Naive thymus-derived CD4-positive, alpha-beta T cell (primary cell): ENCODE measurements at places on chromosomes 3 and 15.
A peak's percentile ranks its signal among the peaks of the same experiment; 100 is the strongest.

GRCh38 chr15:101773496-101774100, 29.7 kb upstream of the OR4F6 start:
- DNase-seq = peak; percentile 3

DNA sequence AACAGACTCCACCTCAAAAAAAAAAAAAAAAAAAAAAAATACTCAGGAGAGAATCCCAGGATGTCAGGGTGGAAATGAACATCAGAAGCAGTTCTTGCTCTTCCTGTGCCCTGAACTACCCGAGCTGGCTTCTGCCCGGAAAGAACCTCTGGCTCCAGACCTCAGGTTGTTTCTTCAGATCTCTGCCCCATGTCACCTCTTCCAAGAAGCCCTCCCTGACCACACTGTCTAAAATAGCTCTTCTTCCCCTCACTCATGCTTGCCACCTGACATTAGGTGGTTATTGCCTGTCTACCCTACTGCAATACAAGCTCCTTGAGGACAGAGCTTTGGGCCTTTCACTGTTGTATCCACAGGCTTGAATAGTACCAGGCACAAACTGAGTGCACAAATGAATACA, 8.2 kb downstream of the TKT start:
- DNase-seq = no peak

GRCh38 chr3:24235121-24235520, 259.5 kb downstream of the THRB start:
- DNase-seq = no peak

DNA sequence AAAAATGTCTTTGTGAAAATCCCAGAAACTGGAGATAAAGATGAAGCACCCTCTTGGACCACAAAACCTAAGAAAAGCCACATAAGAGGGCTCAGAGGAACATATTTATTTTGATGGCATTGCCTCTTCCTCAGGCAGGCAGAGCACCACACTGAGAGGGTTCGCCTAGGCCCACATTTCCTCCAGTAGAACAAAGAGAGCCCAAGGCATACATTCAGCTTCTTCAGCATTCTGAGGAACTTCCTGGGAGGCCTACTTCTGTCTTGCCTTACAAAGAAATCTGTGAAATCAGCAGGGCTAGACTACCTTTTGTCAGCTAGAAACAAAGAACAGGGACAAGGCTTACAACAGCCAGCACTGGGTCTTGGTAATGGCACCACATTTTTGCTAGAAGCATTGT, 1325.3 kb downstream of the SI start:
- no peak for DNase-seq

- no peak for DNase-seq
Measured at GRCh38 chr15:101204739-101205535, 46.9 kb downstream of the CHSY1 start.

DNA sequence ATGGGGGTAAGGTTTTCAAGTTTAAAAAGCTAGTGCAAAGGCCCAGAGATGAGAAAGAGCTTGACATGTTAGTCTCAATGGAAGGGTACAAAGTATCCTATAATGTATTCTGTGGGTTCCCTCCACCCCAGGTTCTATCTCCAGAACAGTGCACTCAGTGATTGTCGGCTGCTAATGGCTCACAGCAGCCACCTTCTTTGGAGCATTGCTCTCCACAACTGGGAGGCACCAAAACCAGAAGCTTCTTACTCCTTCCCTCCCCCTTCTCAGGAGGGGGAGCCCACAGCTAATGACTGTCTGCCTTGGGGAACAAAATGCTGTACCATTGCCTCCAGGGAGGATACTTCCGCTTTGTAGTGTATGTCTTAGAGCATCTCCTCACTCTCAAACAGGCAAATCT, 439.4 kb upstream of the RBMS3 start:
- DNase-seq = no peak
